Right ventricle myocardium superior (tissue), 1 donor: ENCODE measurements at places on chromosomes 13 and 19.

GRCh38 chr19:1459479-1459878 is 9.6 kb downstream of the APC2 start:
- no peak for DNase-seq

- DNase-seq, result peak; percentile 75
Measured at GRCh38 chr19:39502640-39503417, 4.1 kb downstream of the DLL3 start.

DNA sequence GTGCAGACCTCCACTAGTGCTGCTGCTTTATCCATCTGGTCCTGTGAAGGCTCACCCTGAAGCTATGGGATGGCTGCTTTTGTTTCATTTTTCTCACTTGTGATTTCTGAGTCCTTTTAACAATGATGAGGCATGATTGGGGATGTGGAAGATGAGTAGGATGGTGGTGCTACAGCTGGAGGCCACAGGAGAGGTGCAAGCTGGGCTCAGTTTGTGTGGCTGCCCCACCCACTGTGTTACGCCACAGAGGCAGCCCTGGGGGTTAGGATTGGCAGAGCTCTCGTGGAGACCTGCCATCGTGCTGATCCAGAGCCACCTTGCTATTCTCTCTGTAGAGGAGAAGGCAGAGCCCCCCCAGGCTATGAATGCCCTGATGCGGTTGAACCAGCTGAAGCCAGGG is 19.6 kb upstream of the QTRT1 start:
- DNase-seq, result no peak

DNA sequence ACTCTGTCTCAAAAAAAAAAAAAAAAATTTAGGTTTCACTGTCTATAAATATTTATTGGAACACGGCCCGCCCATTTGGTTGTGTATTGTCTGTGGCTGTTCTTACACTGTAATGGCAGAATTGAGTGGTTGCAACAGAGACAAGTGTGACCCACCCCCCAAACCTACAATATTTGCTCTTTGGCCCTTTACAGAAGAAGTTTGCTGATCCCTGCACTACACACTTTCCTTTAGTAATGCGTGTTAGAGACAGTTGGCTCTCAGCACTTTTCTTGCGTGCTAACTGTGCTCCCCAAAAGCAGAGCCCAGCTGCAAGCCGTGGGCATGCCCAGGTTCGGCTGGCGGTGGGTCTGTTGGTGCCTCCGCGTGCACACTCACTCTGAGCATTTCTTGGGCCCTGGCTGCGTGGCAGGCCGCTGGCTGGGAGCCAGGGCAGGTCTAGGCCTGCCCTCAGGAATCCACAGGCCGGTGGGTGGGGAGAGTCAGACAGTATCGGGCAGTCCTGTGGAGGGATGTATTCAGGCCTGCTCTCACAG is 72.6 kb downstream of the SIPA1L3 start:
- no peak for DNase-seq

GRCh38 chr13:84653915-84654534 is 771.8 kb upstream of the SLITRK1 start:
- DNase-seq, result peak; percentile 65
